Cardiac muscle cell (in vitro differentiated cells and primary cell): ENCODE measurements at places on chromosomes 12 and 14. TPM values are rescaled to one million over a fixed set of nuclear protein-coding genes. Genes with fewer than 3 reads are reported as not detected.

ARID2 gene
- 27.4 and 40.3 TPM in 2 replicates for total RNA-seq

GZMH gene
- not detected in 2 replicates for total RNA-seq

DNA sequence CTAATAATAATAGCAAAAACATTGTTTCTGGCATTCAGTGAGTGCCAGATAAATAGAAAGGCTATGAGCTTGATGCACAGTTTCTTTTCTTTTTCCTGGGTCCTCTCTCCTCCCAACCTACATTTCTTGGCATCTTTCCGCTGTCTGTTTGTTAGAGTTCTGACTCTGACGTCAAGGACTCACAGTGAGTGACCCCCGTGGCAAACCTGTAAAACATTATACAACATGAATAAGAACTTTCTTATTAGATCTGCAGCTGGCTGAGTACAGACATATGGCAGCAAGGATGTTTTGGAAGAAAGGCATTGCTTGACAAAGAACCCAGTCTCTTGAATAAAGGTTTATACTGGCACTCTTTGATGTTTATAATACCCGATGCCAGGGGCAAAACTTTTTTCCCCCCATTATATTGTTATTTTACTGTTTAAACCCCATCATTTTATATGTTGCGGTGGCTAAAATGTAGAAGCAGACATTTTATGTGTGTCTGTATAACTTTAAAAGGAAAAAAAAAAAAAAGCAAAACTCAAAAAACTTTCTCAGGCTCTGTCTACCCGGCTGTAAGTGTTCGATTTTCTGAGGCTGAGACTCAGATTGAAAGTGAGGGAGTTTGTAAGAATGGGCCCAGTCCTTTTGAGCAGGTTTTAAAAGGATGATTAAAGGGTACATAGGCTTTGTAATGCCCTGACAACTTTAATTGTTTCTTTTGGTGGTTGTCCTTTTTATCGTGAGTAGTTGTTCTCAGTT, 159.3 kb downstream of the PDE3A start:
- no peak overlapping the region for H3K27ac ChIP-seq
- DNase-seq: no peak
- no peaks in the 10 kb centered on the region for H3K36me3 ChIP-seq
- no peaks in the 10 kb centered on the region for H3K27me3 ChIP-seq
- no peaks in the 10 kb centered on the region for H3K4me1 ChIP-seq
- no peak overlapping the region for H3K4me3 ChIP-seq

- no peak for DNase-seq
- no peaks in the 10 kb centered on the region for H3K4me1 ChIP-seq
- no peak overlapping the region for H3K4me3 ChIP-seq
- no peak overlapping the region for H3K27ac ChIP-seq
- no peaks in the 10 kb centered on the region for H3K36me3 ChIP-seq
These were observed 337.7 kb downstream of the TMEM121 start for GRCh38 chr14:105864116-105864515.

GRCh38 chr12:45582986-45583659, 146.4 kb upstream of the ARID2 start:
- H3K27me3 ChIP-seq: no peaks in the 10 kb centered on the region
- no peak overlapping the region for H3K27ac ChIP-seq
- no peaks in the 10 kb centered on the region for H3K36me3 ChIP-seq
- no peak overlapping the region for H3K4me3 ChIP-seq

GRCh38 chr12:94732367-94732990, 82.1 kb upstream of the TMCC3 start:
- H3K4me3 ChIP-seq: no peak overlapping the region
- H3K27ac ChIP-seq: peak overlapping the region; percentile 16
- no peaks in the 10 kb centered on the region for H3K36me3 ChIP-seq
- no peaks in the 10 kb centered on the region for H3K27me3 ChIP-seq
- peaks cover 7% of the 10 kb centered on the region for H3K4me1 ChIP-seq
